ENCODE measurements at places on chromosomes 1 and 21.

DNA sequence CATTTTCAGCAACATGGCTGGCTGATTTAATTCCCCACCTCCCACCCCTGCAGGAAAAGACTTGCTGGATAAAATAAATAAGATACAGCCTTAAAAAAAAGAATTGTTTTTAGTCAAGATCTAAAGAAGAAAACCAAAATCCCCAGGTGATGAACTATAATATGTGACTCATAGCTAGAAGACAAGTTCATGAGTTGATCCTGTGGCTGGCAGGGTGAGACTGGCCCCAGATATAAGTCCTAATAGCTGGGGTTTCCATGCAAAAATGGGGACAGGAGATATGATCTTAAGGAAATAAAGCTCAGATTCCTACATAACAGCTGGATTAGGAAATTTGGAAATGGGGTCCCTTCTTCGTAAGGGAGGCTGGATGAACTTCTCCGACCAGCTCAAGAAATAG, 21.9 kb upstream of the RGSL1 start:
- no peak for DNase-seq

DNA sequence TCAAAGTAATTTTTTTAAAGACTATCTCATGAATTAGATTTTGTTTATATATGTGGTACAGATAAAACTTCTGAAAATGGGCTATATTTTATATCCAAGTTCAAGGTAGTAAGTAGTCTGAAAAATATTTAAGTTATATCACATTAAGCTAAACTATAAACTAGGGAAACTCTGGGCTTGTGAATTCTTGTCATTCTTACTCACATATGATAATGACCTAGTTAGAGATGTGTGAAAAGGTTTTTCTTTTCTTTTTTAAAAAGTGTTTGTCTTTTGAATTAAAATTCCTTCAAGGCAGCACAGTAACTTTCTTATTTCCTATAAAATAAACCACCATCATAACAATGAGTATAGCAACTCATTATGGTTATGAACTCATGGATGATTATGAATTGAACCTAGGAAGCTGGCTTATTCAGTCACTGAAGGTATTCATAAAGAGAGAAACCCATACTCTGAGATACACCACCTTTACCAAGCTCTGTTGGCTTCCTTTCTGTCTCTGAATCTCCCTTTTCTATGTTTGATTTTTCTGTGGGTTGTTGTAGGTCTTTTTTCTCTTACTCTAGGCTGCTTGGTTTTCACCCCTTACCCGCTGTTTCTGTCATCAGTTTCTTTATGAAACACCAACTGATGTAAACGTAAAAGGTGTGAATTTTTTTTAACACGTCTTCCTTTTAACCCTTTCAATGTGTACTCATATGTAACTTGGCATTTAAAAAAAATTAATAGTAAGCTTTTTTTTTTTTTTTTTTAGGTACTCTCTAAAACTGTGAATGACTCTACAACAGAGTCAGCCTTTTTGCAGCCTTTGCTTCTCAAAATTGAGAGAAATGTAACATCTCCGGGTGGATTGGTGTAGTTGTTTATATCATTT, 25.2 kb downstream of the IL12RB2 start:
- no peak for DNase-seq

GRCh38 chr1:157132111-157132510, 6.1 kb downstream of the ETV3 start:
- DNase-seq: no peak

- no peak for DNase-seq
Measured at GRCh38 chr1:169511316-169512005, 25.7 kb upstream of the SLC19A2 start.

- DNase-seq: no peak
Measured at GRCh38 chr1:147753081-147753480, 7.3 kb downstream of the GJA5 start.

- peak; percentile 84 for DNase-seq
Measured at GRCh38 chr1:156480411-156481192, 20.0 kb downstream of the MEF2D start.

- no peak for DNase-seq
Measured at GRCh38 chr1:205642679-205643307, 11.0 kb upstream of the ELK4 start.

- no peak for DNase-seq
Measured at GRCh38 chr21:45982758-45983648, 1.4 kb downstream of the COL6A1 start.

- DNase-seq: no peak
Measured at GRCh38 chr1:9903801-9904527, 6.1 kb downstream of the CTNNBIP1 start.

DNA sequence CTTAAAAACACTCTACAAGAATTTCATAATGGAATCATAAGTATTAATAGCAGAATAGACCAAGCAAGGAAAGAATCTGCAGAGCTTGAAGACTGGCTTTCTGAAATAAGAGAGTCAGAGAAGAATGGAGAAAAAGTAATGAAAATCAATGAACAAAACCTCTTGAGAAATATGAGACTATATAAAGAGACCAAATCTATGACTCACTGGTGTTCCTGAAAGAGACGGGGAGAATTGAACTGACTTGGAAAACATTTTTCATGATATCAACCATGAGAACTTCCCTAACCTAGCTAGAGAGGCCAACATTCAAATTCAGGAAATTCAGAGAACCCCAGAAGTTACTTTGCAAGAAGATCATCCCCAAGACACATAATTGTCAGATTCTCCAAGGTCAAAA, 85.6 kb downstream of the GDAP2 start:
- DNase-seq: no peak

DNA sequence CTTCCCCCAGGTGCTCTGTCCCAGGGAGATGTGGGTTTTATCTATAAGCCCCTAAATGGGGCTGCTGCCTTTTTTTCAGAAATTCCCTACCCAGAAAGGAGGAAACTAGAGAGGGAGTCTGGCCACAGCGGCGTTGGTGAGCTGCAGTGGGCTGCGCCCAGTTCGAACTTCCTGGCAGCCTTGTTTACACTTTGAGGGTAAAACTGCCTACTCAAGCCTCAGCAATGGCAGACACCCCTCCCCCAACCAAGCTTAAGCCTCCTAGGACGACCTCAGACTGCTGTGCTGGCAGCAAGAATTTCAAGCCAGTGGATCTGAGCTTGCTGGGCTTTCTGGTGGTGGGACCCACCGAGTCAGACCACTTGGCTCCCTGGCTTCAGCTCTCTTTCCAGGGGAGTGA, 46.2 kb upstream of the PAPPA2 start:
- no peak for DNase-seq

All from CD4-positive, CD25-positive, alpha-beta regulatory T cell (primary cell).